Stimulated activated CD4-positive, alpha-beta T cell treated with anti-CD3 and anti-CD28 coated beads, Interleukin-1b, Interleukin-23, amount 100 ng/mL, for 1 hour (primary cell): ENCODE measurements at places on chromosomes 4 and X.

DNA sequence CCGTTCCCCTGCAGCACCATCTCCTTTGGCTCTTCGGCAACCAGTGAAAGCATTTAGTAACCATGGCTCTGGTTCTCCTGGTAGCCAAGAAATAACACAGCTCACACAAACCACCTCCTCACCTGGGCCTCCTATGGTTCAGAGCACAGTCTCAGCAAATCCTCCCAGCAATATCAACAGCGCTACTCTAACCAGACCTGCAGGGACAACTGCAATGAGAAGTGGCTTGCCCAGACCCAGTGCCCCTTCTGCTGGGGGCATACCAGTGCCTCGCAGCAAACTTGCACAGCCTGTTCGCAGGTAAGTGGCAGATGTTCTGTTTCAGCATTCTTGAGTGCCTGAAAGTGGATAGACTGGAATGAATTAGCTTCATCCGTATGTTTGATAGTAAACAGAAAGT lies 63.0 kb upstream of the SLC10A4 start:
- DNase-seq = no peak

DNA sequence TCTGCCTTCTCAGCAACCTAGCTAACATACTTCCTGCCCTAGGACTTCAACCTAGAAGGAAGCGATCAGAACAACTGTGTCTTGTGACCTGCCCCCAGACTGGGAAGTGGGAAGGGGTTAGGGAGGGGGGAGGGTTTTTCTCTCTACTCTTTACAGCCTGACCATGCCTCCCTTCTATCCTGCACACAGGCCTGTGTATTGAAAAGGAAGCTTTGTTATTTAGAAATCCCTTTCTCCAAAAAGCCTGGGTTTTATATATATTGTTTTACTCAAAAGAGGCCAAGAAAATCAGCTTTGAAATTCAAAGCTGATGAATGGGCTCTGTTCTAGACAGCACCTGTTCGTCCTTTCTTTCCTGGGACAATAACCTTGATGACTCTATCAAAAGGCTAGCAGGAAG lies 35.2 kb upstream of the SMS start:
- DNase-seq = no peak

DNA sequence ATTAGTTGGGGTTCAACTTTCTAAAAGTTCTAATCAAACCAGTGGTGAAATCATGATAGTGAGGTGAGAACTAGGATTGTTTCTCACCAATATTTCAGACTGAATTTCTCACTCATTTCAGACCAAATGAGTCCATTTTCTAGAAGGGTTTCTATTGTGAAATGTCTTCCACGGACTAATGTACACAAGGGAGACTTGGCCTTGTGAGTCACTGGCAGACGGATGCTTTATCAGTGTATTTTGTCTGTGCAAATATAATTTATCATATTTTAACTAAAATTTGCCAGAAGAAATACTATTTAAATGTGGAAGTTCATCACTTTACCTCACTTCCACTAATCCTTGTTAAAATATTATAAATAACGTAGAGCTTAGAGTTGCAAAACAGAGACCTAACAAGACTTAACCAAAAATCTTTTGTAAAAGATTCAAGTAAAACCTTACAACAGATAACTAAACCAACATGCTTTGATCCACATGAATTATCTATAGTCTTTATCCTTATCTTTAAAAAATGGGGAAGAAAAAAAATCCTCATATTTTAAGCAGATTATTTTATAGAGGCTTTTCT lies 506.0 kb upstream of the FAM241A start:
- no peak for DNase-seq

DNA sequence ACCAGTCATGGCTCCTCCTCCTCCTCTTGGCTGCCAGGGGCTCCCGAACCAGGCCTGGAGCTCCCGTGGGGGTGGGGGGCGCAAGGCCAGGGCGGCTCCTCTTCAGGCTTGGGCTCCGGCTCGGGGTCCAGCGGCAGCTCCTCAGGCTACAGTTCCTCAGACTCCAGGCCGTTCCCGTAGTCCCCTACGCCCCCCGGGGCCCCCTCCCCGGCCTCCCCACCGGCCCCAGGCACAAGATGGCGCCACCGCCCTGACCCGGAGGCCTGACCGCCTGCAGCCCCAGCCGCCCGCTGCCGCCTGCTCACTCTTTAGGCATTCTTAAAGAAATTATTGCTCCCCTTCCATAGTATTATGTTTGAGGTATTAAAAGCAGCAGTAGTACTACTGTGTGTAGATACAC lies 54.5 kb downstream of the TAF1 start:
- no peak for DNase-seq

DNA sequence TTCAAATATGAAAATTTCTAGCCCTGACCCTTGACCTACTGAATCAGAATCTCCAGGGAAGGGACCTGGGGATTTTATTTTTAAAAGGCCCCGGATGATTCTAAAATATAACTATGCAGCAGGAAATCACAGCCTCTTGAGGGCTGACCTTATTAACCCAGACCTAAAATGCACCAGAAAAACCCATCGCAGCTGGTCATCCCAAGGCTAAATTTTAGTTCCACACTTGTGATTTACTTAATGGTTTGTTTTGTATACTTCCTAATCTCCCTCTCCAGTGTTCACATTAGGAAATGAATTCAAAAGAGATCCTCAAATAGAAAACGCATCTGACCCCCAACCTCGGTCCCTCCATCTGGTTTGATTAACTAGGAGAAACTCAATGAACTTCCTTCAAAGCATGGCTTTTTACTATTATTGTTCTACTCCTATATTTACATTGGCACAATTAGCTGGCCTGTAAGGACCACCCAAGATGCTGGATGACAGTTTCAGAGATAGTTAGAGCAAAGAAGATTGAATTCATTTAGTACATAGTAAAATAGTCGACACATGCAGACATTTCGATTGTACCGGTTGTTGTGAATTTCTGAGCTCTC lies 147.8 kb upstream of the MED14 start:
- DNase-seq = no peak

- DNase-seq = no peak
These were observed 184.1 kb downstream of the MID1IP1 start for GRCh38 chrX:38985375-38985774.

GRCh38 chr4:43425206-43425605 lies 532.7 kb downstream of the GRXCR1 start:
- no peak for DNase-seq
